Fibroblast of skin of scalp (primary cell): ENCODE measurements at places on chromosomes 6 and 20.
A peak's percentile ranks its signal among the peaks of the same experiment; 100 is the strongest.

DNA sequence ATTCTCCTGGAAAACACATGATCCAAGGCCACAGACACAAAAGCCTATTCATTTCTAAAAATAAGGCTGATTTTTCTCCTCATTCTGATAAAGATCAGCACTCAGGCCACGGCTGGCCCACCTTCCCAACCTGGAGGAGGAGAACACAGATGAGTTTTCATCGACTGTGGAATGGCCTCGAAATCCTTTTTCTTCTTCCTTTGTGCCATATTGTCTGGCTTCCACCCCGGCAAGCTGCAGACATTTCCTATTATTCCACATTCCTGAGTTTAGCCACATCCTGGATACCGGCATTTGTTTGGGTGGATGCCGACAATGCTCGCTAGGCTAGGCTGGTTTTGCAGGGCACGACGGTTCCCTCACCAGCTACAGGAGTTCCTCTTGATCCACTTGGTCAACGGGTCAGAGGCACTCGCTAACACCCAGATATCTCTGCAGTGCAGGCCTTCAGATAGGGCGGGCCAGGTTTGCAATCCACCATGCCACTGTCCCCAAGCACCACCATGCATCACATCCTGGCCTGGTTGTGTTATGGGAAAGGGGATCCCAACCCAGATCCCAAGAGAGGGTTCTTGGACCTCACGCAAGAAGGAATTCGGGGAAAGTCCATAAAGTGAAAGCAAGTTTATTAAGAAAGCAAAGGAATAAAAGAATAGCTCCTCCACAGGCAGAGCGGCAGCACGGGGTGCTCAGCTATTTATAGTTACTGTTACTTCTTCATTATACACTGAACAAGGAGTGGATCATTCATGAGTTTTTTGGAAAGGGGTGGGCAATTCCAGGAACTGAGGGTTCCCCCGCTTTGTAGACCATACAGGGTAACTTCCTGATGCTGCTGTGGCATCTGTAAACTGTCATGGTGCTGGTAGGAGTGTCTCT, 4.2 kb upstream of the CTSZ start:
- DNase-seq = peak; percentile 93

GRCh38 chr6:75391276-75391675, 102.3 kb downstream of the FILIP1 start:
- DNase-seq = no peak

GRCh38 chr6:8529250-8529649, 93.9 kb upstream of the SLC35B3 start:
- no peak for DNase-seq

- no peak for DNase-seq
Measured at GRCh38 chr6:41692080-41692675, 43.2 kb downstream of the TFEB start.

- DNase-seq = no peak
Measured at GRCh38 chr6:41271901-41272395, 14.5 kb downstream of the TREM1 start.

GRCh38 chr6:158416883-158417759, 104.9 kb downstream of the TULP4 start:
- no peak for DNase-seq

DNA sequence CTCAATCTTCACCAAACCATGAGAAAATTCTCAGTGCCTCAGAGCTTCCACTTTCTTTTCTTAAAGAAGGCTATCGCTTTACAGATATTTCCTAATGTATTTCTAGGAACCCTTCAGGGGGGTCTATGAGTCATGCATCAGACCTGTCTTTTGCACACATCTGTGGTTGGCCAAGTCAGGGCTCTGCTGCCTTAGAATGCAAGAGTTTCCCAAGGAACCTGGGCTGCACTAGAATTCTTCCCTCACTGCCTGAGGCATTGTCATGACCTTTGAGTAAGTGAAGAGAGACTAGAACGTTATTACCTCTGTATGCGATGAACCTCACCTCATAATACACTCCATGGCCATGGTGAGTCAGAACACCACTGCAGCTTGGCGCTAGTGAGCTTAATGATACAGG, 365.0 kb upstream of the ID4 start:
- DNase-seq = peak; percentile 95

- DNase-seq = peak; percentile 83
Measured at GRCh38 chr6:148502083-148502772, 159.6 kb downstream of the SASH1 start.

DNA sequence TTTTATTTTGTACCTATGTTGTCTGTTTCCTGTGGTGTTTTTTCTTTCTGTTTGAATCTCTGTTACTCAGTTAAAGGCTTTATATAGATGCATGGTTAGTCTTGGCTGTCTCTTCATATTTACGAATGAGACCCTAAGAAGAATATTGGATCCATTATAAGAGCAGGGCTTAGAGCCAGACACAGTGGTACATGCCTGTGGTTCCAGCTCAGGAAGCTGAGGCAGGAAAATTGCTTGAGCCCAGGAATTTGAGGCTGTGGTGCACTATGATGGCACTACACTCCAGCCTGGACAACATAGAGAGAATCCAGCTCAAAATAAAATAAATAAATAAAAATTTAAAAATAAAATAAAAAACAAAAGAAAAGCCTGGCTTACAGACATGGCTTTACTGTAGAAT, 211.1 kb downstream of the SOD2 start:
- DNase-seq = no peak

DNA sequence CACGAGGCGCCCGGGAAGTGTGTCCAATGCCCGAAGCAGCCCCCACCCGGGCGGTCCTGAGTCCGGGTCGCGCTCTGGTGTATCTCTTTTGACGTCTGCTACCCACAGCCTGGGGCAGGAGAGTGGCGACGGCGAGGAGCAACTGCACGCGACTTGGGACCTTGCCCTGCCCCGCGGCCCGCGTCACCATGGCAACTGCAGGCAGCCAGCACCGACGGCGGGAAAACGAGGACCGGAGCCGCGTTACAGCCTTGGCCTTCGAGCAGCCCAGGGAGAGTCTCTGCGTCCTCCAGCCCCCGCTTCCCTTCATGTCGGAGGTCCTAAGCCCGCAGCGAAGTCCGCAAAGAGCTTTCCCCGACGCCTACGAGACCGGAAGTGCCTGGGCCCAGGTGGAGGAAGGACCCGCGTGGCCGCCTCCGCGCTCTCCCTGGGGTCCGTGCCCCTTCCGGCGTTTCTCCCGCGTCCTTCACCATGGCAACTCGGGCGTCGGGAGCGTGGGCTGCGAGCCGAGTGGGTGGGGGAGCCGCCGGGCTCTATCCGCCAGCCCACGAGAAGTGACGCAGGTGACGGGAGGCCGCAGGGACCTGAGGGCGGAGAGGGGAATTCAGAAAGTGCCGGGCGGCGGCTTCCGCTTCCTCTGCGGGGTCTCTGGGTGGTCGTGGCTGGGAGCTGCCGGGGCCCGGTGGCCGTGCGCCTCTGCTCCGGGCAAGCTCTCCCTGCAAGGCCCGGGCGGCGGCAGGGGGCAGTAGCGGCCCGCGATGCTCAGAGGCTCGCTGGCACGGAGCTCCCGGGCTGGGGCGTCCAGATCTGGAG, 88.6 kb upstream of the TGM3 start:
- DNase-seq = peak; percentile 60
